T-helper 2 cell (primary cell): ENCODE measurements at places on chromosomes 7 and 10.
A peak's percentile ranks its signal among the peaks of the same experiment; 100 is the strongest.

GRCh38 chr10:29245476-29245875, 43.4 kb upstream of the LYZL1 start:
- no peak for DNase-seq

GRCh38 chr7:128450409-128450808, 5.3 kb upstream of the HILPDA start:
- peak; percentile 26 for DNase-seq

DNA sequence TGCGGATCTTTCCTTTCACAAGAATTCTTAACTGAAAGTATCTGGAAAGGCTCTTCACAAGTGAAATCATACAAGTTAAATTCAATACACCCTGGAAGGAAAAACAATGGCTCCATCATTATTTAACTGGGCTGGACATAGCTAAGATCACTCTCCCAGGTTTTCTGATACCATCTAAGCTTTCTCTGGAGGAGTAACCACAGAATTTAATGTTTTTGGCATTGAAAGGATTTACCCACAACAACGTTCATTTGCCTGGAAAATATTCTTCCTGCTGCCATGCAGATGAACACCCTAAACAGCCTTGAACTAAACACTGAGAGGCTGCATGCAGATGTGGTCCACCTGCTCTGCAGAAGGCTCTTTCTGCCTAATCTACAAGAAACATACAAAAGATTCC, 4.3 kb downstream of the NEBL start:
- DNase-seq, result no peak

- no peak for DNase-seq
Observed at GRCh38 chr7:1668396-1669063, 1.5 kb upstream of the ELFN1 start.

- no peak for DNase-seq
Observed at GRCh38 chr7:26034391-26034790, 117.6 kb upstream of the NFE2L3 start.

GRCh38 chr7:5068521-5068920, 22.9 kb downstream of the RBAK start:
- DNase-seq, result no peak

DNA sequence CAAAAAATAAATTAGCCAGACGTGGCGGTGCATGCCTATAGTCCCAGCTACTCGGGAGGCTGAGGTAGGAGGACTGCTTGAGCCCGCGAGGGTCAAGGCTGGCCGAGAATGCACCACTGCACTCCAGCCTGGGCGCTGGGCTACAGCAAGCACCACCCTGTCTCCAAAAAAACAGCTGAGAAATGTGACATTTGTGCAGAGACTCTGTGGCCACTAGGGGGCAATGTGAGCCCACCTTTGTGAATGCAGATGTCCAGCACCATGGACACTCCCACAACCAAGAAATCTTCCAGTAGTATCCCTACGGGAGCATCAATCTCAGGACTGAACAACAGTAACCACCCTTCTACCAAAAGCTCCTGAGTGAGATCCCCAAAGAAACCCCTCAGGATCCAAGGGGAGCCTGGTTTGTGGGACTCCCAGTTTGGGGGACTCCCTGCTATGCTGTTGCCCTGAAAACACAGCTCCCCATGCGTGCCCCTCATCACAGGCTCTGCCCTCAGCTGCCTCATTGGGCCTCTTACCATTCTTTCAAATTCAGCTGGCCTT, 6.2 kb upstream of the AHCYL2 start:
- peak; percentile 71 for DNase-seq

- DNase-seq, result no peak
Observed at GRCh38 chr10:98235846-98236245, 32.1 kb downstream of the LOXL4 start.

GRCh38 chr7:46759711-46760480, 822.0 kb downstream of the TNS3 start:
- DNase-seq, result no peak

GRCh38 chr7:140646931-140647647, 6.5 kb upstream of the DENND2A start:
- DNase-seq, result no peak

DNA sequence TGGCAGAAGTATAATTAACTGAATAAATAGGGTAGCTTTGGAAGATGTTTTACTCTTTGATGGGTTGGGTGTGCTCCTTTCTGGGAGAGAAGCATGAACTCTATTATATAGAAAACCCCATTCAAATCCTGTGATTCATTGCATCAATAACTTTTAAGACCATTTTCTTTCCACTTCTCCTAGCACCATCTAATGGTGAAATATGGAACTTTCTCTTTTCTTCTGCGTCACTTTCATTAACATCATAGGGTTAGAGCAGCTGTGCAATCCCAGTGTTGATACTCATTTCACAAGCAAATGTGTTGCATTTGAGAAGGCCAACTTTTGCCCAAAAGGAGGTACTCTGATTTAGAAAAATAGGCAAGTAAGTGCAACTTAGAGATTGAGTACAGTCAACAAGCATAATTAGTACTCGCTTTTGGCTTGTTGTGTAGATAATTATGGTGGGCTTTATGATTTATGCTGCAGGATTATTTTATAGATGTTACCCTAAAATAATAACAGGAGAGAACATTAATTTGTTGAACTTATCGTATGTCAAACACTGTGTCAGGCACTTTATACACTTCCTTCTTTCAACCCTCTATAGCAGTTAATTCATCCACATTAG, 92.9 kb downstream of the CPED1 start:
- DNase-seq, result no peak

- DNase-seq, result no peak
Observed at GRCh38 chr10:103373544-103373943, 5.8 kb downstream of the TAF5 start.
